ENCODE measurements at places on chromosomes 1 and 21.

DNA sequence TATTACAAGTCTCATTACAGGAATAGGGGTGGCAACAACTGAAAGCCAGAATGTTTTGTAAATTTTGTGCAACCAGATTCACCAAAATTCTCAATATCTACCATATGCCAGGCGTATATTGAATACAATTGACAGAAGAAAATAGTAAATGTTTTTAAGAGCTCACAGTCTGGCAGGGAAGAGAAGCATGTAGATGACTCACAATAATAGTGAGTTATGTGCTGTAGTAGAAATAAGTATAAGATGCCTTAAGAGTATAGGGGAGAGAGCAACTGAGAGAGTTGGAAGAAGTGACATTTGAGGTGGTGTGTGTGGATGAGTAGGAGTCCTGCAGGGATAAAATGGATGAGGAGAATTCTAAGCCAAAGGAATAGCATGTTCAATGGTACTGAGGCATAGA lies 170.5 kb upstream of the FGGY start:
- DNase-seq = no peak

- DNase-seq = peak; percentile 84
Measured at GRCh38 chr1:155184835-155185782, 11.5 kb downstream of the TRIM46 start.

DNA sequence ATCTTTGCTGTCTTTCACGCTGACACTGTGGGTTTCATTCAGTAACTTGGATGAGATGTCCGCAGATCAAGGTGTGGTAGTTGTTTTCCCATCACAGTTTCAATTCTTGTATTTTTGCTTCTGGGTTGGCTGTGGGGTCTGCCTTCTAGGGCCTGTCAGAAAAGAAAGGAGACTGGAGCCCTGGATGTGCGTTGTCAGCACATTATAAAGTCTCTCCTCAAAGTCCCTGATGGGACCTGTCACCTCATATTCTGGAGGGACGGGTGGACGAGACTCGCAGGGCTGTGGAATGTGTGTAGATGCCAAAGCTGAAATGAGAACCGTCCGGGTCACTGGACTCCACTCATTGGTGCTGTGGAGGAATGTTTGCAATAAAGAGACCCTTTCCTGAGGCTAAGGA lies 11.3 kb downstream of the IGSF5 start:
- DNase-seq = no peak

- no peak for DNase-seq
Measured at GRCh38 chr1:40067023-40067422, 26.5 kb downstream of the CAP1 start.
